ENCODE measurements at places on chromosomes 4 and X.

DNA sequence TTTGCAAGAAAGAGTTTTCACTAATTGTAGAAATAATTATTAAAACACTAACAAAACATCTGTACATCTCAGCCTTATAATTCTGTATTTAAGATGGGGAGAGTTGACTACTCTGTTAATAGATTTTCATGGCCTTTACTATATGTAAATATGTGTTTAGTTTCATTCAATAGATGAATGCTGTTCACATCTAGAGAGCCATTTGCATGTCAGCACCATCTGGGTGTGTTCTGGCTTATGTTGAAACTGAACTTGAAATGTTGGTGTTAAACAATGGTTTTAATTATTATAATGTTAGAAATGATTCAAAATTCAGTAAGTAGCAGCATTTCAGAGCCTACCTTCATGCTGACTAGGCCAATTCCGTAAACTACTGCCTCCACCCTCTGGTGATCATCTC, 102.5 kb upstream of the ADAD1 start:
- DNase-seq, result no peak

- no peak for DNase-seq
Measured at GRCh38 chr4:143417679-143418403, 81.2 kb downstream of the GAB1 start.

GRCh38 chr4:164337219-164337944, 416.5 kb upstream of the SMIM31 start:
- no peak for DNase-seq

DNA sequence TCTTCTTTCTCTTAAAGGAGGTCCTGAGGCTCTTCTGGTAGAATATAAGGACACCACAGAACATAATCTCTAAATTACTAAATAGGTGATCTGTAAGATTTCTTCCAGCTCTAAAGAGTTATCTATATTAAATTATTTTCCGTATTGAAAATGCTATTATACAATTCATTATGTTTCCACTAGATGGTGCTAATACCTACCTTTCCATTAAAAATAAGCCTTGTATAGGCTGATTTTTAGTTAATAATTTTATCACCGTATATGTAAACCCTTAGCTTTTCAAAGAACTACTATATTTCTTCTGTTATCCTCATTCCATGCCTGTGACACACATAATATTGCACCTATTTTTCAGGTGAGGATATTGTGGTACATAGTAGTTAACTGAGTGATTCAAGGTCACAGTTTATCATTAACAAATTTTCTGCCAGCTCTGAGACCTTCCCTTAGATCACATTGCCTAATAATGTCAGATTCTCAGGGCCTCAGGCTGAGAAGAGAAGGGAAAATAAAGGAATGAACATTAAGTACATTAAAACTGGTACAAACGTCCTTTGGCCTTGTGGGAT, 138.8 kb downstream of the TEX11 start:
- DNase-seq, result no peak

- no peak for DNase-seq
Measured at GRCh38 chrX:115906276-115906675, 264.3 kb upstream of the AGTR2 start.

GRCh38 chr4:25938787-25939186, 24.8 kb downstream of the SMIM20 start:
- DNase-seq, result no peak

DNA sequence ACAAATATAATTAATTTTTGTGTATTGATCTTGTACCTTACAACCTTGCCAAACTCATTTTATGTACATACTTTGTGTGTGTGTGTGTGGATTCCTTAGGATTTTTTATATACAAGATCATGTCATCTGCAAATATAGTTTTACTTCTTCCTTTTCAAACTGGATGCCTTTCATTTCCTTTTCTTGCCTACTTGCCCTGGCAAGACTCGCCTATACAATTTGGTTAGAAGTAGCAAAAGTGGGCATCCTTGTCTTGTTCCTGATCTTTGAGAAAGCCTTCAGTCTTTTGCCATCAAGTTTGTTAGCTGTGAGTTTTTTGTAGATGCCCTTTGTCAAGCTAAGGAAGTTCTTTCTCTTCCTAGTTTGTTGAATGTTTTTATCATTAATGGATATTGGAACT, 30.5 kb downstream of the RUFY3 start:
- DNase-seq, result no peak

- no peak for DNase-seq
Measured at GRCh38 chr4:180560896-180561295, 1682.3 kb upstream of the TENM3 start.

- DNase-seq, result no peak
Measured at GRCh38 chrX:68396953-68397352, 36.3 kb downstream of the OPHN1 start.

GRCh38 chrX:118679290-118679689, 48.1 kb upstream of the IL13RA1 start:
- DNase-seq, result no peak

DNA sequence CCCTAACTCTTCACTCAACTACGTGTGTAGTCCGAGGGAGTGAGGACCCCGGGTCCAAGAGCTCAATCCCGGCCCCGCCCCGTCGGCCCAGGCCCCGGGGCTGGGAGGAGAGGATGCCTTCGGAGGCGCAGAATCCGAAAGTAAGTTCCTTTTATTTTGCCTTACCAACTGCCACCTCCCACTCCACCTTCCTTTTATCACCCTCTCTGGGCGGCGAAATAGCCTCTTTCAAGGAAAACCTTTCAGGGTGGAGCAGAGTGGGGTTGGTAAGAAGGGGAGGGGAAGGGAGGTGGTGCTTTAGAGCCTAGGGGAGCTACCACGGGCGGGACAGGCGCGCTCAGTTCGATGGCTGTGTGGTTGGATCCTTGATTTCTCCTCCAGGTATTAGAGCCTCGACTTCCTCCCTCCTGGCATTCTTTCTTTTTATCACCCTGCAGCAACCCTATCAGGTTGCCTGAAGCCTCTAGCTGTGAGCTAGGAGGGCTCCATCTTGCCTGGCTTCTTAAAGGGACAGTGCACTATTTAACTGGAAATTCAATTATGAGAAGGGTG, 191.2 kb downstream of the RRAGB start:
- no peak for DNase-seq

- no peak for DNase-seq
Measured at GRCh38 chr4:147388018-147388417, 92.9 kb upstream of the EDNRA start.

- DNase-seq, result no peak
Measured at GRCh38 chr4:148061141-148061481, 329.2 kb downstream of the ARHGAP10 start.

GRCh38 chr4:38954727-38955126, 77.5 kb downstream of the TMEM156 start:
- no peak for DNase-seq

- DNase-seq, result no peak
Measured at GRCh38 chr4:41267997-41268396, 11.3 kb downstream of the UCHL1 start.

DNA sequence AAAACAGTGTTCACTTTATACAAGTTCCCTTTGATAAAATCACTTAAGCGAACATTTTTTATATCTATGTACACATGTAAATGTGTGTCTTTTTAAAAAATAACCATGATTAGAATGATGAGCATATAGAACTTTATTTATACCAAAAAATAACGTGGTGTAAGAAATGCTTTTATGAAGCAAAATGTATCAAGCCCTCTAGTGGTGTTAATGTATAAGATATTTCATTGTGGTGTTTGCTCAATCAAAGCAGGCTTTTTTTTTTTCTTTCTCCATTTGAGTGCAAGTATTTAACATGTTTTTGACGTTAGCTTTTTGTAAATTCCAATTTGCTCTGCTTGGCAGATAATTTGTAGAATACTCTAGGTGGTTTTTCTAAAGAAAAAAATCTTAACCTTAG, 2092.4 kb upstream of the TENM3 start:
- DNase-seq, result no peak

GRCh38 chr4:7854697-7855370, 84.8 kb downstream of the AFAP1 start:
- DNase-seq, result peak; percentile 51

GRCh38 chr4:73528171-73528570, 46.6 kb downstream of the AFM start:
- DNase-seq, result no peak

- DNase-seq, result no peak
Measured at GRCh38 chrX:13028871-13029636, 15.4 kb downstream of the FAM9C start.

DNA sequence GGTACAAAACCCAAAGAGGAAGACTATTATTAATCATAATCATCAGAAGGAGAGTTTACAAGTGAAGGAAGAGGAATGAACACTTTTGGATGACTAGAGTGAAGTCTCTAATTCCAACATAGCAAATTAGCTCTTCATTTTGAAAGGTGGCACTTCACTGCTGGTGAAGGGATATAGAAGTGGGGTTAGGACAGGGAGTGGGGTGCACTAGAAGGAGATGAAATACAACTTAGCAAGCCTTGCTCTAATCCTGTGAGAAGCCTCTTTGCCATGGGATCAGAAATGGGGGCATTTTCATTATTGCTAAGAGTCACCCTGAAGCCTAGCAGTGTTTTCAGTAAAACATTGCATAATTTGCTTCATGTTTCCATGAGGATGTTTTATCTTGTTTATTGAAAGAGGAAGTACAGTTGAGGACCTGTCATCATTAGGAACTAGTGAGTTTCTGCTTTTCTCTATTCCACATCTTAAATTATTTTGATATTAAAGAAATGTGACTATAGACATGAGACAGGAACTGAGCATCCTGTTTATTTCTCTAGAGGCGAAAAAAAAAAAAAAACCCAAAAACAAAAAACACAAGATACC, 9.3 kb upstream of the GRPR start:
- DNase-seq, result no peak

- DNase-seq, result no peak
Measured at GRCh38 chrX:130173190-130173895, 1.6 kb downstream of the RAB33A start.

DNA sequence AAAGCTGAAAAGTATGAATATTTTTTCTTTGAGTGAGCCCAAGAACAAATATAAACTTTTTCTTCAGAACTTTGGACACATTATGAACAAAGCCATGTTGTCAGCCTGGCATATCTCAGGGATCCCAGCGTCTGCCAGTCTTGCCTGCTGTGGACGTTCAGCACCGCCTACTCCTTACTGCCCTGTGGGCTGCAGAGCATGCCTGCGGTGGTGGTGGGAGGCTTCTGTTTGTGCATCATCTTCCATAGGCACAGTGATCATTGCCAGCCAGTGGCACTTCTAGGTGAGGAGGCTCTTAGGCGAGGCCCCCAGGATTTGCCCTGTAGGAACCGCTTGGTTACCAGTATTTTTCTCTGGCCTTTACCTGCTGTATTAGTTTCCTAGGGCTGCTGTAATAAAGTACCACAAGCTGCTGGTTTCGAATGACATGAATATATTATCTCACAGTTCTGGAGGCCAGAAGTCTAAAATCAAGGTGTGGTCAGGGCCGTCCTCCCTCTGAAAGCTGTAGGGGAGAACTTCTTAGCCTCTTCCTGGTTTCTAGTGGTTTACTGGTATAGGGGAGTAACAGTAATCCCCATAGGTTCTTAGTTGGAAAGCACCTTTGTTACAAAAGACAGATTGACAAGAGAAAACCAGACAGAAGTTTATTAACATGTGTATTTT, 15.4 kb downstream of the ANXA3 start:
- no peak for DNase-seq

- DNase-seq, result no peak
Measured at GRCh38 chr4:168917138-168917779, 92.8 kb downstream of the CBR4 start.

GRCh38 chr4:71195924-71196323, 142.9 kb upstream of the SLC4A4 start:
- no peak for DNase-seq

DNA sequence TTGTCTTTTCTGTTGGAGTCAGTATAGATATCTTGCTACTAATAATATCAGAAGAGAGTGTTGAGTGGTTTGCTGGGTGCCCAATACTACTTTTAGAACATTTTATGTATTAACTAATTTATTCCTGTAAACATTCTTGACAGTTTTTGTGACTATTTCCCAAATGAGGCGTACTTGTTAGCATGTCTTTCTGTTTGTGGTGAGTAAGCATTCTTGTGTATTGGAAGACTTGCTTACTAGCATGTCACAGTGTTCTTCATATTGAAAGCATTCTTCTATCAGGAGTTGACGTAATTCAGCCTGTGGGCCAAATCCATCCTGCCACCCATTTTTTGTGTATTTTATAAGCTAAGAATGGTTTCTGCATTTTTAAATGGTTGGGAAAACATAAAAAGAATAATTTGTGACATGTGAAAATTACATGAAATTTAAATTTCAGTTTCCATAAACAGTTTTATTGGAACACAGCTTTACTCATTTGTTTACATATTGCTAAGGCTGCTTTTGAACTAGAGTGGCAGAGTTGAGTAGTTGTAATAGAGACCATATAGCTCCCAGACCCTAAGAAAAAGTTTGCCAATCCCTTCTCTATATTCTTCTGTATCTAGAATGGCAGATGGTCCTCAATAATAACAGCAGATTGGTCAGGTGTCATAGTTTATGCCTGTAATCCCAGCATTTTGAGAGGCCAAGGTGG, 20.4 kb downstream of the REPS2 start:
- DNase-seq, result no peak

GRCh38 chr4:118921786-118922185, 33.1 kb downstream of the SYNPO2 start:
- DNase-seq, result no peak

- DNase-seq, result no peak
Measured at GRCh38 chr4:63020661-63021060, 1388.6 kb downstream of the TECRL start.

DNA sequence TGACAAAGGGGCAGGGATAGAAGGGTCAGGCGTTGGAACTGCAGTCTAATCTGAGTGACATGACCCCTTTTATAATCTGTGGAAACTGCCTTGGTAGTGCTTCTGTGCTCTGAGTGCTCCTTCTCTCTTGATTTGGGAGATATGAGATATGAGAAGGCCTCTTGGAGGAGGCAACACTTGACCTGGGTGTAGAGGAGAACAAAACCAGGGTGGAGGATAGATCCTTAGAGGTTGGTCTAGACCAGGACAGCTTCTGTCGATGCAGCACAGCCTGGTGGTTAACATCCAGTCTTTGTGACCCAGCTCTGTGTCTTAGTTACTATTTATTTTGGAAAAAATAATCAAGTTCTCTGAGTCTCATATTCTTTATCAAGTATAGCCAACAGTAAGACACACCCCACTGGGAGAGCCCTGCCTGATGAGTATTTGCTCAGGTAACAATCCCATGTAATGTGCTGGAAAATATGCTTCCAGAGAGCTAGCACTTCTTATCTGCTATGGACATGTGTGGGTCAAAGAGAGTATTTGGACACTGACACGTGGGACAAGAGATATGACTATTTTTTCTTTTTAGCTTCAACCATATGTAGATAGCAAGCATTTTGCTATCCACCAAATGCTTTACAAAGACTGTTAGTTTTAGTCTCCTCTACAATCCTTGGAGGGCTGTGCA, 9.1 kb downstream of the USP51 start:
- DNase-seq, result no peak

DNA sequence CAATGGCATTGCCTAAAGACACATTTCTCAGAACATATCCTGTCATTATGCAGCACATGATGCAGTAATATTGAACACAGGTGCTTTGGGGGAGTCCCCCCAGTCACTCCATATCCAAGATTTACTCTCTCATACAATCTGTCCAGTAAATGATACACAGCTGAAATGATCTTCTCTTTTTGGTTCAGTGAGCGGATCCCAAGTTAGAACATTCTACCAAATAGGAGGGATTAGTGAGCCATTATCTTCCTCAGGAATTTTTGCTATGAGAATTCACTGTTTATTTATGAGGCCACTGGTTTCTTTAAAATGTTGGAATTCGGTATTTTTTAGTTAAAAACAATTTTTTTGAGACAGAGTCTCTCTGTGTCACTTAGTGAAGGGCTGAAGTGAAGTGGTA, 96.5 kb downstream of the TRAPPC11 start:
- DNase-seq, result no peak
